ENCODE measurements at places on chromosomes 2 and 18.
A peak's percentile ranks its signal among the peaks of the same experiment; 100 is the strongest.

DNA sequence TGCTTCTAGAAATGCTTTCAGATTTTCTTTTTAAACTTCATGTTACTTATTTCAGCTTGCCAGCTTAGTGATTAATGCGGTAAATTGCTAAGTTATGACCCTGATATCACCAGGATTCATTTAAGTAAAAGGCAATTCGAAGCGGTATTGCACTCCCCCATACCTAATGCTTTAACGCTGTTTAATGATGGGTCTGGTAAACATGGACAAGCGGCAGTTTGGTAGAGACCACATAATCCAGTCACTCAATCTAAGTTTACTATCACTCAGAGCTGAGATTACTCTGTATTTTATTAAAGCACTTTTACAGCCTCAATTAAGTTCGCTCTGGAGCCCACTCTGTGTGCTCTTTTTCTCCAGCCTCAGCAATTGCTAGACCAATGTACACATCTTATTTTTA lies 118.2 kb upstream of the SCN7A start:
- DNase-seq, result no peak

GRCh38 chr2:98155291-98155690 lies 68.3 kb downstream of the VWA3B start:
- no peak for DNase-seq

DNA sequence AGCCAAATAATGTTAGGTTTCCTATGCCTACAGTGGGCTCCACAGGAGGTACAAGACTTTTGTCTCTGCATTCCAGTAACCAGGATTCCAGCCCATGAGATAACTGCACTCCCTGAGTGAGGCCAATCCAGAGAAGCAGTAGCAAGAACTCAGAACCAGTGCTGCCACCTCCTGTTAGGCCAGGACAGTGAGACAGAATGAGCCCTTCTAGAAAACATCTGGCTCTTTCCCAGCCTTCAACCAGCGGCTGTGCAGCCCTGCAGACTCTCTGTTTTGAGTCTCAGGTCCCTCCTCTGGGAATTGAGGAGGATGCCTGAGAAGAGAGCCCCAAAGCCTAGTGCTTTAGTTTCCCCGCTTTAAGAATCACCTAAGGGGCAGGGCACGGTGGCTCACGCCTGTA lies 44.2 kb downstream of the ARID5A start:
- DNase-seq, result no peak

DNA sequence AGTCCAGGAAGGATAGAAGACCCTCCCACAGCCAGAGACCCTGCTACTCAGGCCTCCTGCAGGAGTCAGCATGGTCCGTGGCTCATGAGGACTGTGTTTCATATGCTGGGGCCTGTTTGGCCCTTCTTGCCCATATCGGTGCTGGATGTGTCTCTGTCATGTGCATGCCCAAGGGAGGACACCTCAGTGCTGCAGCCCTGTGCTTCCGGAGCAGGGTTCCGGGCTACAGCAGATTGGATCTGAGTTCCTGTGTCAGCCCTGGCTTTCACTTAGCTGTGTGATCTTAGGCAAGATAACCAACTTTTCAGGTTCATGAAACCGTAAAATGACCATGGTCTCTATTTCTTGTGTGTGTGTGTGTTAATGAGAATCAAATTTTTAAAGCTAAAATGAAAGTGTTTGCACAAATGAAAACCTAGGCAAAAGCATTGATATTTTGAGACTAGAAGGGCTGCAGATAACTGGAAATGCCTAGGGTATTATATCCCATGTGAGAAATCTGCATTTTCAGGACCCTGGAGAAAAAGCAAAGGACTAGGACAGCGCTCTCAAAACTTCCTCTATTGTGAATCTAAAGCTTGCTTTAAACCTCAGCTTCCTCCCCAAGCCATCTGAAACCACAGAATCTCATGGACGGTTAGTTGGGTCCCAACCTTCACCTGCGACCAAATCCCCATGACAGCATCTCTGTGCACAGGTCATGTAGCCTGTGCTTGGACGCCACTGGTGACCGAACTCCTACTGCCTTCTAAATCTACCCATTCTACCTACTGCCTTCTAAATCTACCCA lies 58.8 kb upstream of the CAPN13 start:
- no peak for DNase-seq

- no peak for DNase-seq
Measured at GRCh38 chr2:64770781-64771334, 117.1 kb upstream of the SERTAD2 start.

GRCh38 chr18:78920456-78921138 lies 59.0 kb upstream of the SALL3 start:
- DNase-seq, result no peak

GRCh38 chr2:71635798-71636197 lies 182.4 kb downstream of the DYSF start:
- DNase-seq, result no peak

DNA sequence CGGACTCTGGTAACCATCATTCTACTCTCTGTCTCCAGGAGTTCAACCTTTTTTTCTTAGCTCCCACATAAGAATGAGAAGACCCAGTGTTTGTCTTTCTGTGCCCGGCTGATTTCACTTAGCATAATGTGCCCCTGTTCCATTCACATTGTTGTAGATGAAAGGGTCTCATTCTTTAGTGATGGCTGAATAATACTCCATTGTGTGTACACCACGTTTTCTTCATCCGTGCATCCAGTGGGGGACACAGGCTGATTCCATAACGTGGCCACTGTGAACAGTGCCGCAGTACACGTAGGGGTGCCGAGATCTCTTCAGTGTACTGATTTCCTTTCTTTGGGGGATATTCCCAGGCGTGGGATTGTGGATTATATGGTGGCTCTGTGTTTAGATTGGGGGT lies 72.3 kb upstream of the NFATC1 start:
- no peak for DNase-seq

GRCh38 chr2:76330865-76331264 lies 620.1 kb upstream of the GCFC2 start:
- no peak for DNase-seq

DNA sequence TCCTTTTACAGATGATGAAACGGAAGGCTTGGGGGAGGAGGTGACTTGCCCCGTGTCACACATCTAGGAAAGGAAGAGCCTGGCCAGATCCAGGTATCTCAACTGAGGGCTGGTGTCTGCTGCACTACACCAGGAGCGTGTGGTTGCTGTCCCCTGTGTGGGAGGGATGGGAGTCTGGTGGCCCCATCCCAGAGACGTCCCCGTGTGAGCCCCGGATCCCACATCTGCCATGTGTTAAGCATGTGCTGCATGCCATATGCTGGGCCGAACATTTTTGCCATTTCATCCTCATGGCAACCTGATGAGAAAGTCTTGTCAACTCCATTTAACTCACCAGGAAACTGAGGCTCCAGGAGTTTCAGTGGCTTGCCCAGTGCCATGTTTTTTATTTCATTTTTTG lies 4.2 kb downstream of the GAREM2 start:
- no peak for DNase-seq

DNA sequence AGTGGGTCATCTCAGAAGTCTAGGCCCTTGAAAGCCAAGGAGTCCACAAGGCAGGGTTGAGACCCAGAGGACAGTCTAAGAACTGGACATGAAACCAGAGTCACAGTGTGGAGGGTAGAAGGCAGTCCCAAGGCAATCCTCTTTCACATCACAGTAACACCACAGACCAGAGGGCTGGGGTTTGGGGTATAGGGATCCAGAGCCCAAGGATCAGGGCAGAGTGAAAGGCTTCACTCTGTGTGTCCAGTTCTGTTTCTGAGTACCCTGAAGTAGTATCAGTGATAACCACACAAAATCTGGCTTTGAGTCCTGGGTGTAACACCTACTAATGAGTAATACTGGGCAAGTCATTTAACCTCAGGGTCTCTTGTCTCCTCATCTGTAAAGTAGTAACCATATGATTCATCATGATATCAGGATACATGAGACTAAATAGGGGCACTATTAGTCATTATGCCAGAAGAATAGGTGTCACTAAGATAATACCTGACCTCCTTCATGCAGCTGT lies 91.0 kb downstream of the ICA1L start:
- no peak for DNase-seq

DNA sequence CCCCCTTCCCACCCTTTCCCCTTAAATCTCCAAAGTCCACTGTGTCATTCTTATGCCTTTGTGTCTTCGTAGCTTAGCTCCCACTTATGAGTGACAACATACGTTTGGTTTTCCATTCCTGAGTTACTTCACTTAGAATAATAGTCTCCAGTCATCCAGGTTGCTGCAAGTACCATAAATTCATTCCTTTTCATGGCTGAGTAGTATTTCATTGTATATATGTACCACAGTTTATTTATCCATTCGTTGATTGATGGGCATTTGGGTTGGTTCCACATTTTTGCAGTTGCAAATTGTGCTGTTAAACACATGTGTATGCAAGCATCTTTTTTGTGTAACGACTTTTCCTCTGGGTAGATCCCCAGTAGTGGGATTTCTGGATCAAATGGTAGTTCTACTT lies 14.5 kb upstream of the ZNF638 start:
- DNase-seq, result no peak

DNA sequence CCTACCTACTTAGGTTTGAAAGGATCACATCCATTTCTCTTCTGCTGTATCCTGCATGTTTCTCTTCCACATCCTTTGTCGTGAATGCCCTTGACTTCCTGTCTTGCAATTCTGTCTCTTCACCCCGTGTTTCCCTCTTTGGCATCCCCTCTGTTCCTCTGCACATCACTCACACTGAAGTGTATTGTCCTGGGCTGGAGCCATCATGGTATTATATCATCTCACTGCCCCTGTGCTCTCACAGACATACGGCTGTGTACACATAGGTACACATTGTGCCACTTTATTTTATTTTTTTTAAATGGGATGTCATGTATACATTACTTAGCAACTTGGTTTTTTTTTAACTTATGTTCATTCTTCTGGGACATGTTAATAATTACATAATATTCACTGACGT lies 291.6 kb downstream of the ALPK2 start:
- DNase-seq, result no peak

- no peak for DNase-seq
Measured at GRCh38 chr2:16334886-16335603, 330.6 kb downstream of the CYRIA start.

- DNase-seq, result peak; percentile 1
Measured at GRCh38 chr2:119544075-119544938, at the start of gene CFAP221. TSS of gene CFAP221 (plus strand) at chr2:119544449. CDS start at chr2:119546132, 1,683 bp downstream.

- DNase-seq, result no peak
Measured at GRCh38 chr18:74377776-74378175, 62.1 kb downstream of the C18orf63 start.

- no peak for DNase-seq
Measured at GRCh38 chr18:45562567-45563479, 52.5 kb upstream of the SLC14A2 start.

GRCh38 chr18:24502667-24503523 lies 42.5 kb downstream of the HRH4 start:
- no peak for DNase-seq

DNA sequence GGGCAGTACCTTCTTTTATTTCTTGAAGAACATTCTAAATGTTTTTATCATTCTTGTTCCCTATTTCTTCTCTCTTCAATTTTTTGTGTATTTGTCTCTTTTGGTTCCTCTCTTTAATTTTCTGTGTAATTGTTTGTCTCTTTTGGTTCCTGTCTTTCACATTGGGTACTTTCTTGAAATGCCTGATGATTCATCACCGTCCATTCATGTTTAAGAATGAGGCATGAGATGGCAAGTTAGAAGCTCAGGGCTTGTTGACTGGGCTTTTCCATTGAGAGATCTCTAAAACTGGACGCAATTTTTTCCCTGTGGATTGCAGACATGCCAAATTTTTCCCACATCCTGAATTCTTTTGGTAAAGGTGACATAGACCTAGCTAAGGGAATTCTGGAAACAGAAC lies 33.7 kb upstream of the IL1R2 start:
- no peak for DNase-seq

- DNase-seq, result no peak
Measured at GRCh38 chr2:221423210-221423804, 148.8 kb downstream of the EPHA4 start.

DNA sequence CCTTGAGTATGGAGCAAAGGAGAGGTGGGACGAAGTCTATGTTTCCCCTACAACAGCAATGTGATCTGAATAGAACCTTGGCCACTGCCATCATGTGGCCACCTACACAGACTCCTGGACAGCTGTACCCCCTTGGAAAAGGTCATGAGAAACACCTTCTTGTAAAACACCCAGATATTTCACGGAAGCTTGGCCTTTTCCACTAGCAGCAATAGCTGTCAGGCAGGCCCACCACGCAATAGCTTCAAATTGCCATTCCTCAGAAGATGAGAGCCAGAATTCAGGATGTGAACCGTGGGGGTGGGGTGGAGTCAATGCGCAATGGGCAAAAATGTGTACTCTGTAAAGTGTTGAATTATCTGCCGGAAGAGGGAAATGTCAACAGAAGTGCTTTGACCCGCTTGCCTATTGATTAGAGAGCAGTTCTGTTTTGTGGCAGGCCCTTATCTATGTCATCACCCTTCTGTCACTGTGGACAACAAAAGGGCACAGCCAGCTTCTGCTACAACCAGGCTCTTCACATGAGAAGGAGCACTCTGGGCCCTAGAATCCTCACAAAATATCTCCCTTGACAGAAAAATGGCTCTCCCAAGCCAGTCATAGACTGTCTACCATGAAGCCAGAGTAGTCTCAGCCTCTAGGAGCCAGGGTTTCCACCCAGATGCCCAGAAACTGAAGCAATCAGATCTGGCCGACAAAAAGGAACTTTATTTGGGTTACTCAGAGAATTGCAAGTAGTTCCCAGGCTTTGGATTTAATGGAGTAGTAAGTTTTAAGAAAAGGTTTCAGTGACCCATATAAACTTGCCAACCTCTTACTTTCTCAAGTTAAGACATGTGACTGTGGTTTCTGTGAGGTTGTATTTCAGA lies 9.5 kb downstream of the INPP1 start:
- DNase-seq, result peak; percentile 68

- DNase-seq, result peak; percentile 53
Measured at GRCh38 chr2:130824492-130825061, 12.1 kb upstream of the ARHGEF4 start.

- DNase-seq, result no peak
Measured at GRCh38 chr18:46750626-46751025, 6.2 kb downstream of the ST8SIA5 start.

DNA sequence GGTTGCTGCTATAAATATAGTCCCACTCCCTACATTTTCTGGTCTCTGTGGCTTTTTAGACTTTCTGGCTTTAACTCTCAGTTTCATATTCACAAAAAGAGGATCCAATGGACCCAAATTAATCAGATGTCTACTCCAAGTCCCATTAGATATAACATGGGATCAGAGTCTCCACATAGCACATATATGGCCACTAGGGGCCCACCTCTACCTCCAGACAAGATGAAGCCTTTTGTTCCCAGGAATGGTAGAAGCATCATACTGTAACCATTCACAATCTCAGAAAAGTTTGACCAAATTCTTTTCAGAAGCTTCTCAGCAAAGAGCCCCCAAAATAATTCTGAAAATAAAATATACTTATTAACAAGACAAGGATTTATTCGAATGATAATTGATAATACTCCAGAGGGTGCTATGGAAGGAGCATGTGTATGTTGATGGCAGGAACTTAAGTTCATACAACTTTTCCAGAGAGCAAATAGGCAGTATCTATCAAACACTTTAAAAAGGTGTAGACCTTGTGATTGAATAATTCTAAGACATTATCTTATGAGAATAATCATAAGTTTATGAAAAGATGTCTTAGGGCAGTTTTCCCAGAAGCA lies 382.3 kb upstream of the CRIM1 start:
- no peak for DNase-seq

Data from SHP77 (cell line).